ENCODE measurements at places on chromosomes 7 and 10.

- no peak for DNase-seq
These were observed 38.6 kb downstream of the ZCCHC24 start for GRCh38 chr10:79406683-79407422.

GRCh38 chr10:23643111-23643780 lies 204.4 kb downstream of the OTUD1 start:
- DNase-seq, result no peak

DNA sequence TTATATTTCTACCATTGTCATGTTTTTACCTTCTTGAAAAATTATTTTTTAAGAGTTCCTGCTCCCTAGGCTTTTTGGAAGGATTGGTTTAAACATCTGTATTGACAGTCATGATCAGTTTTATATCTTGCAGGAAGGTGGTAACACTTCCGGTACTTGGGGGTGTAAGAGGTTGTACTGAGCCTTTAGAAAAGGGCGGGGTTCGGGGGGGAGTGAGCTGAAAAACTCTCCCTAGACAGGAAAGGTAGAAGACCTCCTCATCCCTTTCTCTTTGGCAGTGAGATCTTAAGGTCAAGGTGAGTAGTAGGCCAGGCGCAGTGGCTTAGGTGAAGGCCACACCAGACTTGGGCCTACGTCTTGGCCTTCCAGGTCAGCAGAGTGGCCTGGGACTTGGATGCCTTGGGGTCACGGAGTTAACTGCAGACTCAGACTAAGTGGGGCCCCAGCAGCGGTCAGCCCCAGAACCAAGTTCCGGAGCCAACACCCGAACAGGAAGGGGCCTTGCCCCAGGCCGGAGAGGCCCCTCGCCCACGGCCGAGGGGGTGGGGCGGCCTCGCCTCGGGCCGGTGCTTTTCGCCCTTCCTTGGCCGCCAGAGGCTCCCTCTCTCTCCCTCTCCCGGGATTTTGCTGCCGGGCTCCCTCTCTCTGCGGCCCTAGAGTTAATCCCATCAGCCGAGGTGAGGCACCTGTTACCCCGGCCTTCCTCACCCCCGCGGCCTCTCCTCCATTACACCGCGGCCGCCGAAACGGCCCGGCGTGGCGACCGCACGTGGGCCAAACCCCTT lies at the start of gene PPP1R9A:
Gene PPP1R9A (plus strand): TSS at position 569 of the 785 bp plus-strand sequence. CDS start 2,520 bp downstream, outside the sequence.
- DNase-seq, result peak; percentile 48

- no peak for DNase-seq
These were observed 411.6 kb downstream of the NEBL start for GRCh38 chr10:20485554-20485953.

DNA sequence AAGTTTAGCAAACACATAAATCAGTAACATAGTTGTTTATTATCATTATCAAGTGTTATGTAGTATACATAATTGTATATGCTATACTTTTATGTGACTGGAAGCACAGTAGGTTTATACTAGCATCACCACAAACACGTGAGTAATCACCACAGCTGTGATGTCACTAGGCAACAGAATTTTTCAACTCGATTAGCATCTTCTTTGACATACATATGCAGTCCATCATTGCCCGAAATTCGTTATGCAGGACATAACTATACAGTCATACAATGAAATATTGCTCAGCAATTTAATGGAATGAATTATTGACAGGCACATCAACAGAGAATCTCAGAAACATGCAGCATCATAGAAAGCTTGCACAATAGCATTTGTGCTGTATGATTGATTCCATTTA lies 77.7 kb downstream of the LSM5 start:
- DNase-seq, result no peak

GRCh38 chr7:52283335-52283734 lies 752.1 kb upstream of the POM121L12 start:
- DNase-seq, result no peak

GRCh38 chr7:32048970-32049491 lies 21.2 kb downstream of the PDE1C start:
- DNase-seq, result no peak

DNA sequence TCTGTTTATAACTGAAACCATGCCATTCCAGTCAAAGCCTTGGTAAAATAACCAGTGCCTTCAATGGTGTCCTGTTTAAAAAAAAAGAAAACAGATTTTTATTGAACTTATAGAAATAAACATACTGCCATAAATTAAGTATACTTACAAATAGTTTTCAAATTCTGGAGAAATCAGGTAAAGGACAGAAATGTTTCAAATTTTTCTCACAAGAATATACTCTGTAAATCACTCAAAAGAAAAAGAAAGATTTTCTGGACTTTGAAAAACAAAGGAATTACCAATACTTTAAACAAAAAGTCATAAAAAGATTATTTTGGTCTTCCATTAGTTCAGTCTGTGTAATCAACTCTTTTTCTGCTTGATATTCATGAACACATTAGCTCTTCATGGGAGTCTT lies 23.9 kb downstream of the MRPL32 start:
- no peak for DNase-seq

- DNase-seq, result no peak
These were observed 83.7 kb downstream of the EPC1 start for GRCh38 chr10:32263300-32263699.

GRCh38 chr7:82362129-82362706 lies 81.4 kb downstream of the CACNA2D1 start:
- DNase-seq, result no peak

DNA sequence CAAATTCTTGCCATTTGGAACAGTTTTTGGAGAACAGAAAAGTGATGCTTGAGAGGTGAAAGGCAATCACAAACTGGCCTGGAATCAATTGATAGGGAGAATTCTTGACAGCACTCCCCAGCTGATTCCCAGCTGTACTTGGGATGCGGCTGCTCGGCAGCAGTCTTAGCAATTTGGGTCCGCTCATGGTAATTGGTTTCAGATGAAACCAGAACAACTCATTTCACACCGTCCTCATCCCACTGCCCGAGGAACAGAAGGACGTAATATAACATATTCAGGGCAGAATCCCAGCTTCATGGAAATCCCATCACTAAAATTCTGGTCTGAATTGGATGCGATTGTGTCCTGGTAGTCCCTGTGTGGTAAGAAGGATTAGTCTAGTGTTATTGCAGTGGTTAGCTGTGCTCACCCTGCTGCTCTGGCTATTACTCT lies 223.3 kb upstream of the FERD3L start:
- DNase-seq, result no peak

DNA sequence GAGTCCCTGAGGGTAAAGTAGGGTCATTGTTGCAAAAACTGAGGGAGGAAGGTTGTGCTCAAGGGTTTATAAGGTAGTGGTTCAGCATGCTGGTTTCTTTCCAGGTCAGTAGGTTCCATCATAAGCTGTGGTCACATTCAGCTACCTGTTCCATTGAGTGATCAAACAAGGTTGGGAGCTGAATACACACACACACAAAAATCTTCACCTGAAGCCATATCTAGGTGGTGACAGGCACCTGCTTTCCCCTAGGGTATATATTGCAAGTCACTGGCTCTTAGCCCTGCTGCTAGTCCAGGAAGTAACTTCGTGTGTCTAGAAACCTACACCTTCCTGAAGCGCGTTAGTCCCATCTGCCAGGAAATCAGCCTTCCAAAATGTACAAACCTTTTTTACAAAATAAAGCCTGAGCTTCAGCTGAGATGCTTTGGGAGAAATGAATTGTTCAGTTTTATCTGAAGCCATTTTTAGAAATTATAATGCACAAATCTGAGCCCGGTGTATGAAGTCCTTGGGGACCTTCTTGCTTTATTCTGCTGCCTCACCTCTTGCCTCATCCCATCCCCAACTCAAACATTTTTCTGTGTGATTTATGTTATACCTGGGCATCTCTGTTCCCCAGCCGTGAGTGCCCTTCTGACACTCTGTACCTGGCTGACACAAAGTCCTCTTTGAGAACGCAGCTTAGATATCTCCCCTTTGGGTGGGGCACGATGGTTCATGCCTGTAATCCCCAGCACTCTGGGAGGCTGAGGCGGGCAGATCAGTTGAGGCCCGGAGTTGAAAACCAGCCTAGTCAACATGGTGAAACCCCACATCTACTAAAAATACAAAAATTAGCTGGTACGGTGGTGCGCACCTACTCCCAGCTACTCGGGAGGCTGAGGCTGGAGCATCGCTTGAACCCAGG lies 10.6 kb upstream of the LAMTOR4 start:
- DNase-seq, result no peak

DNA sequence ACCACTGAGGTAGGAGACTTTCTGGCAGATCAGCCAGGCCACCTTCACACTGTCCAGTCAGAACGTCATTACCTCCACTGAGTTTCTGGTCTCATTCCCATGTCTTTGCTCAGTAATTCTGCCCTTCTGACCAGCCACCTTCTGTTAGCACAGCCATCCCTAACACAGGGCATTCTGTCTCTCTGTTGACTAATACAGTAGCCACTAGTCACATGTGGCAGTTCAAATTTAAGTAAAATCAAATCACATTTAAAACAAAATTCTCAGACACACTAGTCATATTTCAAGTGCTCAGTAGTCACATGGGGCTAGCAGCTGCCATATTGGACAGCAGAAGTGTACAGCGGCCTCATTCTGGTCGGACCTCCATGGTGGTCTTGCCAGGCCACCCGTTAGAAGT lies 7.4 kb downstream of the CPSF4 start:
- DNase-seq, result no peak

DNA sequence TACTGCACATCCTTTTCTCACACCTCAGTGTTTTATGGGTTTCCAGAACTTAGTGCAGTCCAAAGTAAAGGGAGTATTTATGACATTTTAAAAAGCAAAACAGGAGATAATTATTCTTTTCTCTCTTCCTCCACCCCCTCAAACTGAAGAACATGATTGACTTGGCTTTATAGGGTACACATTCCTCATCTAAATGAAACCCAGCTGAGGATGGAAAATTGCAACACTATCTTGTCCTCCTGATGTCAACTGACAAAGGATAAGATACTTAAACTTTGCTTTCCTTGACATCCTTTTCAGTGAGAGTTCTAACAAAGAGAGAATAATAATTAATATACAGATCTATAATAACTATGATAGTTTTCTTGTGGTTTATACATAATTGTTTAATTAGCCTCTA lies 299.1 kb downstream of the BBS9 start:
- no peak for DNase-seq

DNA sequence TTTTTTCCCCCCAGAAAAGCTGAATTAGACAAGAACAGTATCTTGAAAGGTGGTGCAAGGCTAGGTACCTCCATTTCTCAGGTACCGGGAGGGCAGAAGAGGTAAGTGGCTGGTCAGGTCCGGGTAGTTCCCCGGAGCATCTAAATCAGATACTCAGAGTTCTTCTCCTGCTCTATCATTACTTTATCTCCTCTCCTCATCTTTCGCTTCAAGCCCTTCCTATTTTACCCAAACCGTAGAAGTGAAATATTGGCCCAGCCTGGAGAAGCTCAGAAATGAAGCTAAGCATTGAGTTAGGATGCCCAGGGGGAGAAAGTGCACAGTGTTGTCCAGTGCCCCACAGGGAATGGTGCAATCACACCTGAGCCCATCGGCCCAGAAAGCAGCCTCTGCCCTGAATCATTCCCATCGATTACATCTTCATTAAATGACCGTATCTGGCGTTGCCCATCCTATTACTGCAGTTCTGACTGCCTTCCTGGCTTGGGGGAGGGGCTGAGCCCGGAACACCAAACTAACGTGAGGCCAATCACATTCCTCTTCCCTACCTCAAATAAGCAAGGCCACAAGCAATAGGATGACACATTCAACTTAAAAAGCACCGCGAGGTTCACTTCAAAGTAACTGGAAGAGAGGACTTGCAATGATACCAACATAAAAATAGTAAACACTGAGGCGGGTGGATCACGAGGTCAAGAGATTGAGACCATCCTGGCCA lies 116.5 kb downstream of the PRPF18 start:
- no peak for DNase-seq

GRCh38 chr7:100745184-100745583 lies 11.8 kb downstream of the ZAN start:
- peak; percentile 9 for DNase-seq

DNA sequence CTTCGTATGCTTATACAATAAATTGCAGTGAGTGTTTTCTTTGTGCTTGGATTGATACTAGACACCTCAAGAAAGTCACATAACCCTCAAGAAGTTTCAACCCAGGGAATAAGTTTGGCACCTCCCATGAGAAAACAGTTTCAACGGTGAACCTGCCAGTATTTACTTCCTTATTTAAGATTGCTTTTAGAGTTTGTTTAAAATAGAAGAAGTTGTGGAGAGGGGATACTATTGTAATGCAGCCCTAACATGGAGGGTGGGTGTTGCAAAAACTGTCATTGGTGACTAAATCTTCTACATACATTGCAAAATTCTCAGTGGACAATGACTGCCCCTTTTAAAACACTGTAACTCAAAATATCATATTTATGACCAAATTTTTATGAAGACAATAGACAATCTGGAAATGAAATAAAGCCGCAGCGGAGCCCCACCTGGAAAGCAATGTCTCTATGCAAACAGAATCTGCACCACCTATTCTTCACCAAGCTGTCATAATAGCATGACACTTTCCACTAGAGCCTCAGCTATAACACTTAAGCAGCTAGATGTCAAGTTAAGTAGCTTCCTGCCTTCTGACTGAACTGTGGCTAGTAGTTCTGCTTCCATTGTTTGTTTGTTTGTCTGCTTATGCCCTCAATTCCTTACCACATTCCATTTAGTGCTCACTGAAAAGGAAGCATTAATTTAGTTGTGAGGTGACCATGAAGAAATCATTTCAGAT lies 98.2 kb downstream of the MDFIC start:
- no peak for DNase-seq

GRCh38 chr7:1693991-1694524 lies 24.0 kb downstream of the ELFN1 start:
- no peak for DNase-seq

GRCh38 chr10:8852546-8852945 lies 798.1 kb downstream of the GATA3 start:
- no peak for DNase-seq

GRCh38 chr10:90352288-90352687 lies 505.6 kb downstream of the HTR7 start:
- DNase-seq, result no peak

- no peak for DNase-seq
These were observed 11.1 kb downstream of the MCU start for GRCh38 chr10:72702868-72703581.

DNA sequence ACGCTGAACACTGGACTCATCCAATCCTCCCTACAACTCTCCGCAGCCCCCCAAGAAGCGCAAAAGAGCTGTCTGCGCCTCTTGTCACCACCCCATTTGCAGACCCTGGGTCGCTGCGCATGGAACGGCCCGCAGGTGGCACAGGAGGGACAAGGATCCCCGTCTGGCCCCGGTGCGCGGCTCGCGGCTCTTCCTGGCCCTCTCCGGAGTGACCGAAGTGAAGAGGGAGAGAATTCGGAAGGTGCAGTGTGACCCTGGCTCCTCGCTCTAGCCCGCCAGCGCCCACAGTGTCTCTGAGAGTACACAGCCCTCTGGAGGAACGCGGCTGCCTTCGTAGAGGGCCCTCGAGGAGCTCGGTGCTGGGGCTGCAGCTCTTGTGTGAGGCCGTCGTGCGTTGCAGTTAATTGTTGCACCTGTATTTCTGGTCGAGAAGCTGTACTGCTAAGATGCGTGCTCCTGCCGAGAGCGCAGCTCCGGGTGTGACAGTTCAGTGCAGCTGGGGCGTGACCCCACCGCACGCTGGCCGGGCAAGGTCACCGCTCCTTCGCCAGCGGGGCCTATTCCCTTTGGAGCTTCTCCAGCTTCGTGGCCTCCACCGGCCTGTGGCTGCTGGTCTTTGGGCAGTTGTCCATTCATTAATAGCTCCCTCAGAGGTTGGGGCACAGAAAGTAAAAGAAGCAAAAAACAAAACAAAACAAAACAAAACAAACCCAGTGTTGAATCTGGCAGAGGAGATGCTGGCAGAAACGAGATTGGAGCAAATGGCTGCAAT lies 119.0 kb downstream of the SEC23IP start:
- no peak for DNase-seq
